ENCODE measurements at places on chromosomes 7 and 10. TPM values are rescaled to one million over a fixed set of nuclear protein-coding genes. Genes with fewer than 3 reads are reported as not detected.

DNA sequence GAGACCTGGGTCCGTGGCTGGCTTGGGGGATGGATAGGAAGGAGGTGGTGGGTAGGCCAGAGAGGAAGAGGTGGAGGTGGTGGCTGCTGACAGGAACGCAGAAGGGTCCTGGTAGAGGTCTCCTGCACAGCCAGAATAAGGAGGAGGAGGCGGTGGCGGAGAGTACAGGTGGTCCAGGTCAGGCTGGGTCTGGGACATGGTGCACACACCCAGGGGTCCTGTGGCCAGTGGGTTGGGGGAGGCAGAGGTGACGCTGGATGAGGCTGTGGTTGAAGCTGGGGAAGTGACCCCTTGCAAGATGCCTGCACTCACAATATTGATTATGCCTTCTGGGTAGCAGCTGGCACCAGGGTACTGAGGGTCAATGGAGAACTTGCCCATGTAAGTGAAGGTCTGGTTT is 2.2 kb downstream of the EGR2 start:
- no peak for DNase-seq

DNA sequence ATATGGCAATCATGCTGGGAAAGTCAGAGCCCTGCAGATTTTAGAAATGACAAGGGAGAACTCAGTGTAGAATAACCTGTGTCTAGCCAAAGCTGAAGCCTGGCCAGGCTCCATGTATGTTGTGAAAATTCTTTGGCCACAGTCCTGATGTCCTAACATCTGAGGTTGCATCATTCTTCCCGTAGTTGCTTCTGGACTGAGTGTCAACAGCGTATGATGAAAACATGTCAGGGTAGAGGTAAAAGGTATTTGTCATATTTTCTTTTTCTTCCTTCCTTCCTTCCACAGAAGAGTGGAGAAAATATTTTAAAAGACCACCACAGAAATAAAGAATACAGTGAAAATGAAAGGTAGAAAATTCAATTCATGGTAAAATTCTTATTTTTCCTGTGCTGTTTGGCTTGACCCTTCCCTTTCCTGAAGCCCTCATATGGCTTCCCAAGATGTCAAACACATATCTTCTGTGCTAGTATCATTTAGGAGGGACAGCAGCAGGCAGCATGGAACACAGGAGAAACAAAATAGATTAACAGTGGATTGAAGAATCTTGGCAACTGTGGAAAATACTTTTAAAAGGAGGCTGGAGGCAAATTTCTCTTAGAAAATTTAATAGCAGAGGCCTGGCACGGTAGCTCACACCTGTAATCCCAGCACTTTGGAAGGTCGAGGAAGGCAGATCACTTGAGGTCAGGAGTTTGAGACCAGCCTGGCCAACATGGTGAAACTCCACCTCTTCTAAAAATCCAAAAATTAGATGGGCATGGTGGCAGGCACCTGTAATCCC is 18.9 kb upstream of the NRBF2 start:
- DNase-seq: no peak

Gene GHRHR
- total RNA-seq: not detected

Gene SFMBT2
- 15.3 TPM for total RNA-seq

Gene MAD1L1
- total RNA-seq: 45.2 TPM

Gene KBTBD2
- 34.0 TPM for total RNA-seq

Gene LIPK
- total RNA-seq: not detected

Data from kidney (tissue), 22 donors.